ENCODE measurements at places on chromosomes 7 and 10. TPM values are rescaled to one million over a fixed set of nuclear protein-coding genes. Genes with fewer than 3 reads are reported as not detected.

DNA sequence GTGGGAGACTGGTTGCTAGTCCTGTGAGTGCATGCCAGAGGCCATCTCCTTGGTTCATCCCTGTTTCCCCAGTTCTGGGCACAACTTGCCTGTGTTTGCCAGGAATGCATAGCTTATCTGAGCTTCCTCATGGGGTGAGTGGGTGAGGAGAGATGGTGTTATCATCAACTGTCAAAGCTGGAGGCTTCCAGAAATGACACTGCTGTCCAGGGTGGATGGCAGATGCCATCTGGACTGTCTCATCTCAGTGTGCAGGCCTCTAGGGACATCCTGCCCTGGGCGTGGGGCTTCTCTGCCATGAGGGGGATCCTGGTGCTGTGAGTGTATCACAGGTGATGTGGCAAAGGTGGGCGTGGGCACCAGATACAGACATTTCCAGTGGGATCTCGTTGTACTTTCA is 328.6 kb downstream of the DPP6 start:
- no peak for DNase-seq

GRCh38 chr10:7170626-7171322 is 240.1 kb downstream of the SFMBT2 start:
- DNase-seq = no peak

GRCh38 chr10:77537071-77537470 is 100.5 kb downstream of the KCNMA1 start:
- no peak for DNase-seq

CALCR gene
- not detected for total RNA-seq

DNA sequence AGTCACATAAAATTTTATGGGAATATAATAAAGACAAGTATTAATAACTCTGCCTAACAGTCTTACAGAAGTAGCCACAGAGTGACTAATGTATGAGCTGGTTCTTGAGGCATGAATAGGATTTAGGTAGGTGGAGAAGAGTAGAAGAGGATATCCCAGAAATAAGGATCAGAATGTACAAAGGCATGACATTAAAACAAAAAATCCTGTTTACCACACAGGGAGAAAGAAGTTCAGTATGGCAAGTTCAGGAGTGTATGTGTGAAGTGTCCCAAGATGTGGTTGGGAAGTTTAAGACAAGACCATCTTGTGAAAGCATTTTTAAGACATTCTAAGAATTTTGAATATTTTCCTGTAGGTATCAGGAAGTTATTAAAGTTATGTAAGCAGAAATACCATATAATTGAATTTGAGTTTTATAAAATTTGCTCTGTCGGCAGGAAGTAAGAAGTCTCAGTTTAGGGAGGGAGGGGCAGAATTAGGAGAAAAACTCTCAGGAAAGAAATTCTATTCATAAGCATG is 64.7 kb upstream of the CAV2 start:
- DNase-seq = no peak

CFAP70 gene
- 1.1 TPM for total RNA-seq

DNA sequence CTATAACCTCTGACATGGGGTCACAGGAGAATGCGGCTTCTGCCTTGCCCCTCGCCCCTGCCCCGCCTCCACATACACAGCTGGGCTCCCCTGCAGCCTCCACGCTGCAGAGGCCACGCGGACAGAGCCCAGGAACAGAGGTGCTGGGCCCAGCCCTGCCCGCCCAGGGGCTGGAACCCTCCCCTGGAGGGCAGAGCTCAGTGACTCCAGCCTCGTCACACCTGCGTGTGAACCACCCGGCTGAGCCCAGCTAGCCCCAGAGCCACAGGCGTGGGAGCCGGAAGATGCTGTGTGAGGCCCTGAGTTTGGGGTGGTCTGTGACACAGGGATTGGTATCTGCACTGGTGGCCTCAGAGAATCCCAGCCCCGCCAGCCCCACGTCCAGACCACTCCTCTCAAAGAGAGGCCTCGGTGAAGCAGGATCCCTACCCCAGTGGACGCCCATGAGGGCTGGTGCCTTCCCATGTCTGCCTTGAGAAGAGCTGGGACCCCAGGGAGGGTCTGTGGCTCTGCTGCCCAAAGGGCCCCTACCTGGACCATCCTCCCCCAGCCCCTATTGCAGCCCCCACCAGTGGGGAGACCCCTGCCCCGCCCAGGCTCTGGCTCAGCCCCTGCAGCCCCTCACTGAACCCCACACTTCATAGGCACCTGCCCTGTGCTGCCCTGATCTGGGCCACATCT is 8.1 kb upstream of the ADAP1 start:
- no peak for DNase-seq

DNA sequence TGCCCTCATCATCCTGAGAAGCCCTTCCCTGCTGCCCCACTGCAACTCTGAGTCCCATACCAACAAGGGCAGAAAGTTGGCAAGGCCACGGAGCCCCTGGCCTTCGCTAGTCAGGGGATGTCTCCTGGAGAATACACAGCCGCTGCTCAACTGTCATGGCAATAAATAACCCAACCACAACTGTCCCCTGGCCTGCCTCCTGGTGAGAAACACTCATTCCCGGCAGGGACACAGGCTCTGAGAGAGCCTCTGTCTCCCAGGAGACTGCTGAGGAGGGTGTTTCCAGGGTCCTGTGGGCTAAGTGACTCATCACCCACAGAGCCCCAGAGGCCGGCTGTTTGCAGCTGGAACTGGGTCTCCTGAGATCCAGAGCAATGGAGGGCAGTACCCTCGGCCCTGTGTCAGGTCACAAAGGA is 354.1 kb downstream of the TNS3 start:
- DNase-seq = no peak

GRCh38 chr10:120076996-120077706 is 184.6 kb downstream of the SEC23IP start:
- DNase-seq = no peak

DNA sequence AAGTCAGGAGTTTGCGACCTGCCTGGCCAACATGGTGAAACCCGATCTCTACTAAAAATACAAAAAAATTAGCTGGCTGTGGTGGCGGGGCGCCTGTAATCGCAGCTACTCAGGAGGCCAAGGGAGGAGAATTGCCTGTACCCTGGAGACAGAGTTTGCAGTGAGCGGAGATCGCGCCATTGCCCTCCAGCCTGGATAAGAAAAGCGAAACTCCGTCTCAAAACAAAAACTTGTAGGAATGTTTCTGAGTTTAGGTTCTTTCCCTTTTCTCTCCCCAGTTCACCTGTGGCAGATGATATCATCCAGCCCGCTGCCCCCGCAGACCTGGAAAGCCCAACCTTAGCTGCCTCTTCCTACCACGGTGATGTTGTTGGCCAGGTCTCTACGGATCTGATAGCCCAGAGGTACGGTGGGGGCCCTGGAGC is 138.8 kb upstream of the BTBD16 start:
- DNase-seq = no peak

PON1 gene
- total RNA-seq = not detected

GNAT3 gene
- not detected for total RNA-seq

GRCh38 chr7:33562996-33563395 is 342.3 kb upstream of the BMPER start:
- DNase-seq = no peak

ARHGAP22 gene
- total RNA-seq = 0.41 TPM

DNA sequence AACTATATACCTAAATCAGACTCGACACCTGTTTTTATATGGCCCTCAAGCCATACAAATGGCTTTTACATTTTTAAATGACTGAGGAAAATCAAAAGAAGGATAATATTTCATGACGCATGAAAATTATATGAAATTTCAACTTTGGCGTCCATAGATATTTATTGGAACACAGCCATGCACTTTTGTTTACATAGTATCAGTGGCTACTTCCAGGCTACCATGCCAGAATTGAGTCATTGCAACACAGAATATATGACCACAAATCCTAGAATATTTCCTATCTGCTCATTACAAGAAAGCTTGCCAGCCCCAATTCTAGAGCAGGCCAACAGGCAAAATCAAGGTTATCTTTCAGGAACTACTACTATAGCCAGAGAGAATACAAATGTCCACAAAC is 29.3 kb downstream of the AFAP1L2 start:
- no peak for DNase-seq

GRCh38 chr7:106794276-106795083 is 70.6 kb upstream of the PIK3CG start:
- DNase-seq = no peak

CCAR1 gene
- 120 TPM for total RNA-seq

ITIH2 gene
- total RNA-seq = not detected

CCDC126 gene
- 15.5 TPM for total RNA-seq

DNA sequence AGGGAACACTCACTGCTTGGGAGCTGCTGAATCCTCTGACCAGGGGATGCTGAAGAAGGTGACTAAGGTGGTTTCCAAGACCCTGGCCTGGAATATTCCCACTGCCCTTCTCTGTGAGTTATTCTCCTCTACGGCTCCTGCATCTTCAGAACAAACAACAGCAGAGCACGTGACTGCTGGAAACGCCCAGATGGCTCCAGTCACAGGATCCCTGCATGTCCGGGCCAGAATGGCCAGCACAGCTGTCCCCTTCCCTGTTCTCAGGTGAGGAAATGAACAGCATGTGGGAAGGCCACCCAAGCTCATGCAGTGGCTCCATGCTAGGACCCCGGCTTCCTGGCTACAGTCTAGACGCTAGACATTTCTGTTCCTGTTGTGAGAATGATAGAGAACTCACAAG is 43.1 kb downstream of the GHRHR start:
- DNase-seq = no peak

ST7 gene
- 7.3 TPM for total RNA-seq

DNA sequence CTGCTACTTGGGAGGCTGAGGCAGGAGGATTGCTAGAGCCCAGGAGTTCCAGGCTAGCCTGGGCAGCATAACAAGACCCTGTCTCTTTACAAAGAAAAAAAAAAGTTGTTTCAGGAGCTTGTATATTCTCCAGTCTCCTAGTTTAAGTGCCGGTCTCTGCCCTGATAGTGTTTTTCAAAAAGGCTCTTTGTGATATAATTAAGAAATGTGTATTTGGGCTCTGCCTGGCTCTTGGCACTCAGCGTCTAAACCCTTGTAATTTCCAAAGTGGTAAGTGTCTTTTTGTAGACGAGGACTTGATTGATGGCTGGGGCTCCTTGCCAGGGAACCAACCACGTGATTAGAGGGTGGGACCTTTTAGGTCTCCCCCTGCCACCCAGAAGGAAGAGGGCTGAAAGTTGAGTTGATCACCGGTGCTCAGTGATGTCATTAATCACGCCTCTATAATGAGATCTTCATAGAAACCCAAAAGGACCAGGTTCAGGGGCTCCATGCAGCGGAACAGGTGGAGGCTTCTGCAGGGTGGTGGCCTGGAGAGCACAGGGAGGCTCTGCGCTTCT is 4.4 kb downstream of the EIF3B start:
- no peak for DNase-seq

GRCh38 chr7:35248576-35249536 is 5.0 kb downstream of the TBX20 start:
- DNase-seq = no peak

Measured in OCI-LY7 (cell line).